ENCODE measurements at places on chromosomes 6 and 20.
A peak's percentile ranks its signal among the peaks of the same experiment; 100 is the strongest.

- DNase-seq: no peak
These were observed 77.6 kb downstream of the STK35 start for GRCh38 chr20:2179233-2179580.

- no peak for DNase-seq
These were observed 370.1 kb downstream of the ADGRB3 start for GRCh38 chr6:69005199-69005598.

- peak; percentile 20 for DNase-seq
These were observed 28.9 kb upstream of the RIPK1 start for GRCh38 chr6:3039384-3039783.

DNA sequence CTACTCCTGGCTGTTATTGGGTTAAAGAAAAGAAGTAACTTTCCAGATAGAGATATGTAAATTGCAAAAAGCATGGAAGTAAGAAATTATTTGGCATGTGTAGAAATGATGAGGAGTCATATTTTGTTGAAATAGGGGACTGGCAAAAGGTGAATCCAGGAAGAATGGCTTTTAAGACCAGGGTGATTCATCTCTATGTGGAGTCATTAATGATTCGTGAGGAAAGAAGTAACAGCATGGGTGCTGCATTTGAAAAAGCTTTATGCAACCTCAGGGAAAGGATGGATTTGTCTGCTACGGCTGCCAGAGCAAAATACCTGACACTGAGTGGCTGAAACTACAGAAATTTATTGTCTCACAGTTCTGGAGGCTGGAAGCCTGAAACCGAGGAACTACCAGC, 14.8 kb upstream of the SYNE1 start:
- DNase-seq: no peak

DNA sequence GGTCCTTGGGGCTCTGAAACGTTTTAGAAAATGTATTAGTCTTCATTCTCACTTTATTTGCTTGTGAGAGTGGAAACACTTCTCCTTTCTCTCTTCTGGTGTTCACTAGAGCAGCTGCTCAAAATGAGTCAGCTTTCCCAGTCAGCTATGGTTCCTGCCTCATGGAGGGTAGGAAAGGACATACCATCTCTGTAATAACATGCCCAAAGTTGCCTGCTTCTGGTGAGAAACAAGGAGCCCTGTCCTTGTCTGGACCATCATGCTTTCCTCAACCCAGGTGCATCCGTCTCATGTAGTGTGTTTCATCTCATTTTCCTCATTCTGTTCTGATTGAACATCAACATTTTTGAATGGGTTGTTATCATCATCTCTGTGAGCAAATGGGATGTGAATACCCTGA, 17.1 kb upstream of the TINAG start:
- no peak for DNase-seq

DNA sequence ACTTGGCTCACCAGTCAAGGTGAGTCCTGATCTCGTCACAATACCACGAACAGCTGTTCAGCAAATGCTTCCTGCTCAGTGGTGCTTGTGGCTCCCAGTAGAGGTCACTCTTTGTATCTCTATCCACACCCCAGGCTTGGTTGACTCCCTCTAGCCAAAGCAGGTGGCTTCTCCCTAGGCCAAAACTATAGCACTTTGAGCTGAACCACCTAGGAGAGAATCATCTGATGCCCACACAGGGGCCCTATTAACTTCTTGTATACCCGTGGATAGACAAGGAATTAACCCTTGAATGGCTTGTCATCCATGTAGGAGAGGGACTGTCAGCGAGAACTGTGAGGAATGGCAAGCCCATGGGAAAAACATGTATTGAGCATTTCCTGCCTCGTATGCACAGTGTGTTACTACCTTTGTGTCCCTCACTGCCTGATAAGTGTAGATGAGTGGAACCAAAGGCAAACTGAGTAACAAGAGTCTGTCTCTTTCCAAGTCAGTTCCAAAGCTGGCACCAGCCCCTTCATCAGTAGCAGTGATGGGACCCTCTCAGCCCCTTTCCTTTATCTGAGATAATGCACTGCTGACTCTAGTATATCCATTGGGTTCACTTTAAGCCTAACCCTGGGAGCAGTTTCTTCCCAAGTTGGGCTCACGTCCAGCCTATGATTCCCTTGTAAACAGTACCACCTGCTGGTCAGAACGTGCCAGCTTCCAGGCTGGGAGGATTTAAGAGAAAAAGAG, 42.5 kb downstream of the EIF2S2 start:
- peak; percentile 90 for DNase-seq

DNA sequence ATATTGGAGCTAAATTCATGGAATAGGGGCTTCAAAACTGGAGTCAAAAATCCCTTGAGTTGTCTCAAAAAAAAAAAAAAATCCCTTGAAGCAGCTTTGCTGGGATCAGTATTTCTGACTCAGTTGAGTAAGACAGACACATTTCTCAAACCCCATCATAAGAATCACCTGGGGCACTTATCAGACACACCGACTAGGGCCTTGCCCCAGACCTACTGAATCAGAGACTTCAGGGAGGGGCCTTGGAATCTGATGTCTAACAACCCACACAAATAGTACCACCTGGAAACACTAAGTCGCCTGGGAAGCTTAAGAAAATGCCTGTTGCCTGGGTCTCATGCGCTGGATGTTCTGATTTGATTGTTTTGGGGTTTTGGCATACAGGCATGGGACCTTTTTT, 44.9 kb upstream of the RNF144B start:
- no peak for DNase-seq

DNA sequence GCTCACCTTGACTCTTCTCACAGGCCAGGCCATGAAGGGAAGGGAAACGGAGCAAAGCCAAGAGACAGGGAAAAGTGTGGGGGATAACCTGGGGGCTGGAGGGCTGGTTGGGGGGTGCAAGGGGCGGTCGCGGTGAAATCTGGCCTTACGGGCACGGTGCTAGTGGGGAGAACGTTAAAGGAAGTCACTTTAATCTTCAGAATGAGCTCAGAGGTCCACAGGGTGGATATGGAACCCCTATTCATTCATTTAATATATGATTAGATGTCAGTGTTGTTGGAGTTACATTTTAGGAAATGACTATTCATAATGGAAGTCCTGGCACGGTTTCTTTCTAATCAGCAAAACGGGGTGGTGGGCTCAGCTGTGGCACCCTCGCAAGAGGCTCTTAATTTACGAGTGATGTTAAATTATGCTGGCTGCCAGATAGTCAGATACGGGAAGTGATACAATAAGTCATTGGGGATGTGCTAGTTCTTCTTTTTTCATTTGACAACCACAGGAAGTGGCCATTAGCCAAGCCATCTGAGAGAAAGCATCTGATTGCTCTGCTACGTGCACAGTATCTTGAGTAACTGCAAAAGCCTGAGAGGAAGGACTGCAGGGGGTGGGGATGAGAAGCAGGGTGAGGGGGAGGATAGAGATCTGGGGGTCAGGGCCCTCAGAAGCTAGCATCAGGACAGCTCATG, 253.0 kb downstream of the QKI start:
- DNase-seq: no peak

DNA sequence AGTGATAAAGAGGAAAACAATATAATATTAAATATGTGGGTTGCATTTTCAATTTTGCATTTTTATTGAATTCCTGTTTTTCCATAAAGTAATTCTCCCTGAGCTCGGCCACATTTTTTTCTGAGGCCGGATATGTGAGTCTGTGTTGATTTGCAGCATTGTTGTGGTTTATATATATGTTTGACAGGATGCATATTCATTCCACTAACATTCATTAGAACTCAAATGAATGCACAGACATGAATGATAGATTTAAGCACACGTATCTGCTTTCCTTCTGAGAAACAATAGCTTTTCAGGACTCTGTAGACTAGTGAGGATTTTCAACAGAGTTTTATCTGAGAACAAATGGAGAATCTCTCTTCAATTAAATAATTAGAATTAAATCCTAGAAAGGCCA, 10.6 kb upstream of the EXOC2 start:
- no peak for DNase-seq

- DNase-seq: no peak
These were observed 26.3 kb downstream of the FILIP1 start for GRCh38 chr6:75467284-75467683.

DNA sequence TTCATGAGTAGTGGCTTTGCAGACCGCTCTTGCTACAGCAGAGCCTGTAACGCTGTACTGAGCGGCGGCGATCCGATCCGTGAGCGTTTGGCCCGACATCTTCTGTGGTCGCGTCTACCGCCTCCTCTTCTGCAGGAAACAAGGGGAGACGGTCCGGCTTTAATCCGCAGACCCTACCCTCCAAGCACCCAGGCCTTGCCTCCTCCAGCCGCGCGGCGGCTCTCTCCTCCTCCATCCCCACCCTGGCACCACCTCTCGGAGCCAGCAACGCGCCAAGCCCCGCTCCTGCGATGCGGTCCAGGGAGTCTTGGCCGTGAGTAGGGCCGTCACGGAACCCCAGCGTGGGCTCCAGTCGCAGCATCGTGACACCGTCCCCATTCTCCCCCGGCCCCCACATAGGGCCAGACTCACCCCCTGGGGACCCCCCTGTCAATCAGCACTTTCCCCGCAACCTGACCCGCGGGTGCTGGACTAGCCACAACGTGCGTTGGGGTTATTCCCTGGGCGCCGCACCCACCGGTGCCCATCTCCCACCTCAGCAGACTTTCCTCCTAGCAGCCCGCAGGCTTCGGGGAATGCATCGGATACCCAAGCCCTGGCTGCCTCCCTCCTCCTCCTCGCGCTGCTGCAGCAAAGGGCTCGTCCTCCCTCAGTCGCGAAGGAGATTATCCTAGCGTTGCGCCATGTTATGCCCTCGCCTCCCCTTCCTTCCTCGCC, 914 bp downstream of the SNAP91 start:
- peak; percentile 51 for DNase-seq

DNA sequence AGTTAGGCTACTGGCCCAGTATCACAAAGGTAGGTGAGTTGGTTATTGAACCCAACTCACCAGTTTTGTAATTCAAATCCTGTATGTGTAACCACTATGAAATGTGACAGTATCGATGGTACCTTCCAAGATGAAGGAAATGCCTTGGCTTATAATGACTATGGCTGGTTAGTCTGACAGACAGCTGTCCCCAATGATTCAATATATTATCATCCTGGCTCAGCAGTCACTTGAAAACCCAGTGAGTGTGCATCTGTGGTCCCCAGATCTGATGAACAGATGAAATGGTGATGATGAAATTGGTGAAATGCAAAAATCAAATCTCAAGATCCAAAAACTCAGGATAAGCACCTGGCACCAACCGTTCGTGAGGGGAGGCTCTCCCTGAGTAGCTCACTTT, 54.8 kb downstream of the TNFRSF21 start:
- no peak for DNase-seq

DNA sequence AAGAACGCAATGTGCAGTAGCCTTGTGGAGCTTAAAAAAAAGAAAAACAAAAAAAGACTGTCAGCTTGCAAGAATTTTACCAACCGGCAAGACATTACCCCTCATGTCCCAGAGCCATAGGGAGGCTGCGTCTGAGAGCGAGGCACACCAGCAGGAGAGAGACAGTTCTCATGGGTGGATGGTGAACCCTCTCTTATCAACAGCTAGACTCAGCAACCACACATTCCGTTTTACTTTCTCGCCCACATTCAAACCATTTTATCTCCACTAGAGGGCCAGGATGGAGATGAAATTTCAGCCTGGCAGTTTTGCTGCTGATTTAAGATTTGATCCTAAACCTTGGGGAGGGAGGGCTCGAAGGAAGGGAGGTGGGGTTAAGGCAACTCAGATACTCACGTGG, 247.0 kb downstream of the ATXN1 start:
- peak; percentile 1 for DNase-seq

- DNase-seq: no peak
These were observed 2.8 kb upstream of the GINM1 start for GRCh38 chr6:149563203-149563927.

DNA sequence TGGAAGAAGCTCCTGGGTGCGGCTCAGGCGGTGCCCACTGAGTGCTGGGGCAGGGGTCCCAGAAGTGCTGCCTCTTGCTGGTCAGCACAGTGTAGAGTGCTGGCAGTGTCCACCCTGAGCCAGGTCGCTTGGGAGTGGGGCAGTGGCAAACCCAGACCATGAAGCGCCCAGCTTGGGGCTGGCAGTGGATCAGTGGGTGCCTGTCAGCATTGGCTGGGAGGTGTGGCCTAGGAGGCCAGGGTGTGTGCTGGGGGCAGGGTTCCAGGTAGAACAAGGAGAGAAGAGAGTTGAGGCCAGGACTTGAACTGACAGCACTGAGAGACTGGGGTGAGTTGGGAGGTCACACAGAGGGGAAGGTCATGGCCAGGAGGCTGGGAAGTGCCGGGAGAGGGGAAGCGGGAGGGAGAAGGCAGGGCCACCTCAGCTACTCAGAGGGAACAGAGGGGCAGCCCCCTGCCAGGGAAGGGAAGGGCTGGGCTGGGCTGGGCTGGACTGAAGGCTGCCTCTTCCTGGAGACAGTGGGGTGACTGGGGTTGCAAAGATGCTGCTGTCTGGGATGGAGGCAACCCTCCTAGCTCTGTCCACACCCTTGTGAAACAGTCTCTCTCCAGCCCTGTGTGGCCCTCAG, 4.1 kb downstream of the TCEA2 start:
- no peak for DNase-seq

GRCh38 chr6:35391240-35391968, 49.0 kb downstream of the PPARD start:
- no peak for DNase-seq

- peak; percentile 3 for DNase-seq
These were observed 50.0 kb downstream of the SGK1 start for GRCh38 chr6:134267917-134268361.

- no peak for DNase-seq
These were observed 112.5 kb downstream of the FAM217A start for GRCh38 chr6:3966426-3966825.

DNA sequence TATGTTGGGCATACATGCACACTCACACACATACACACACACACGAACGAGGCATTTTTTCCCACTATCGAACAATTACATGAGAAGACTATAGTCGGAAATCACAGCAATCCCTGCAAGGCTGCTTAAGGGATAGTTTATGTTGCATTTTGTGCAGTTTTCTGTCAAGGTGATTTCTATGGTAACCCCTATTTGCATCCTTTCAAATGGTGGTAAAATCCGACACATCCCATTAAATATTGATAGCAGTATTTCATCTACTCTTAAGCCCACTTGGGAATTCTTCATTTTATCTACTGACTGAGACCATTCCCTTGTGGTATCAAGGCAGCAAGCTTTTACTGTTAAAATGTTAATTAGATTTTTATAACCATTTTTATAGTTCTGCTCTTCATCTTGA, 457.8 kb downstream of the HACE1 start:
- no peak for DNase-seq

GRCh38 chr6:166055801-166056200, 111.8 kb downstream of the TBXT start:
- DNase-seq: no peak

DNA sequence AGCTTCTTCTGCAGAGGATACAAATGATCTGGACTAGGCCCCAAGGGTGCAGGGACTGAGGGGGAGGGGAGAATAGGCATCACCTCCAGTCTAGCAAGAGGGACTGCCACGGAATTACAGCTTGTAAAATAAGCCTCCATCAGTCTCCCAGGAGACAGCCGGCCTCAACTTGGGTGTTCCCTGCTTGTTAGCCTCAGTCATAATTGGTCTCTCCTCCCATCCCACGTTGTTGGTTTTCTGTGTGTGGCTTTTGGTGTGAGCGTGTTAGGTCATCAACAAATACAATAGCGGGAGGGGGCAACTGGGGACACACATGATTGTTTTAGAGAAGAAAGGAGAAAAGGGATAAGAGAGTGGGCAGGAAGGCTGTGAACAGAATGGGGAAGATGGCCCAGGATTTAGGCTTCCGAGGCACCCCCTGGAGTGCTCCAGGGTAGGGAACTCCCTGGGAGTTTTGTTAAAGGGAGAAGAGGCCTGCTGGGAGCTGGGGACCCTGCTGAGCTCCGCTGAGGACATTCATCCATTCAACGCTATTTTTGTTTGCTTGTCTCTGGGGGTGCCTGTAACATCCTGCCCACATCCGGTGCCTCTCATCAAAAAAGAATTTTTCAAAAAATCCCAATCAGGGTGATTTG, 9.2 kb downstream of the FOXA2 start:
- no peak for DNase-seq
